NCI-H1417 treated with DMSO at 0.1 percent for 48 hours (cell line): ENCODE measurements at places on chromosomes 3 and 15.

GRCh38 chr3:132351222-132351806, 34.1 kb downstream of the ACP3 start:
- no peak for DNase-seq

GRCh38 chr15:75821786-75822345, 21.4 kb upstream of the UBE2Q2 start:
- DNase-seq: no peak

GRCh38 chr3:106329521-106329920, 460.7 kb upstream of the CBLB start:
- DNase-seq: no peak

DNA sequence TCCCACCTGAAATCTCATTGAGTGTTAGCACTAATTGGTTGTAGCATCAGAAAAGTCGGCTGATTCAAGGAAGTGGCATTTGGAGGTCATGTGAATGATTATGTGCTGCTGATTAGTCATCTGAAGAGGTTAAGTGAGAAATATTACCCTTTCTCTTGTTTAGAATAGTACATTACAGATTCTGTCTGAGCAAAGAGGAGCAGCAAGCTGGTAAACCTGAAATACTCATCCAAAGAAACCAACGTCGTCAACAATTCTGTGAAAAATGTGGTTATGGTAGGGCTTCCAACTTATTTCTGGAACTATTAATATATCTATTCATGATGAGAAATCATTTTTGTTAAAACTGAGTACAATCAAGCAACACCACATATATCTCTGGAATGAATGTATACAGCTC, 1024.9 kb downstream of the TUSC7 start:
- DNase-seq: no peak

- DNase-seq: no peak
These were observed 14.5 kb upstream of the LPP start for GRCh38 chr3:188139466-188139865.
